ENCODE measurements at places on chromosomes 13 and 19.

GRCh38 chr19:19214892-19215291 is 3.1 kb downstream of the NCAN start:
- H3K4me1 ChIP-seq: no peaks in the 10 kb centered on the region
- H3K27ac ChIP-seq: no peak overlapping the region

DNA sequence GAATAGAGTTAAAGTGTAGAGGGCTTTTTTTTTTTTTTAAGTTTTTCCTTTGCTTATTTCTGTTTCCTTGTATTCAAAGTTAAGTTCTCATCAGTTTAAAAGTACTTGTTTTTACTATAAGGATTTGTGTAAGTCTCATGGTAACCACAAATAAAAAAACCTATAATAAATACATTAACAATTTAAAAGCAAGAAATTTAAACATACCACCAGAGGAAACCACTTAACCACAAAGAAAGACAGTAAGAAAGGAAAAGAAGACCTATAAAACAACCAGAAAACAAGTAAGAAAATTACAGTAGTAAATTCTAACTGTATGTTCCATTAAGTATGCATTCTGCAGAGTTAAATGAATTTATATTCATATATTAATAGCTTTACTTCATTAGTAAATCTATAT is 999.1 kb upstream of the ATXN8OS start:
- H3K4me1 ChIP-seq: no peaks in the 10 kb centered on the region
- DNase-seq: no peak
- no peak overlapping the region for H3K4me3 ChIP-seq
- H3K36me3 ChIP-seq: no peaks in the 10 kb centered on the region
- H3K27me3 ChIP-seq: no peaks in the 10 kb centered on the region

DNA sequence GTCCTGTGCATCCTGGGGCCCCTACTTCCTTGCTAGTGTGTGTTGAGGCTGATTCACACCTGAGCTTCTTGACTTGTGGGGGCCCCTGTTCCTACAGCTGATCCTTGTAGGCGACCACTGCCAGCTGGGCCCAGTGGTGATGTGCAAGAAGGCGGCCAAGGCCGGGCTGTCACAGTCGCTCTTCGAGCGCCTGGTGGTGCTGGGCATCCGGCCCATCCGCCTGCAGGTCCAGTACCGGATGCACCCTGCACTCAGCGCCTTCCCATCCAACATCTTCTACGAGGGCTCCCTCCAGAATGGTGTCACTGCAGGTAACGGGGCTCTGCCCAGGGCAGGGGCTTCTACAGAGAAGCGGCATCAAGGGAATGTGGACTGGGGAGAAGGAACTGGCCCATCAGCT is 25.5 kb downstream of the UPF1 start:
- H3K27me3 ChIP-seq: no peaks in the 10 kb centered on the region
- no peak for DNase-seq
- peaks cover 3% of the 10 kb centered on the region for H3K4me1 ChIP-seq
- no peak overlapping the region for H3K27ac ChIP-seq
- H3K36me3 ChIP-seq: peaks cover 43% of the 10 kb centered on the region

GRCh38 chr13:65387743-65388347 is 1842.3 kb downstream of the PCDH9 start:
- no peak overlapping the region for H3K4me3 ChIP-seq
- no peak for DNase-seq
- no peaks in the 10 kb centered on the region for H3K27me3 ChIP-seq
- H3K27ac ChIP-seq: no peak overlapping the region

- no peak for DNase-seq
- H3K36me3 ChIP-seq: no peaks in the 10 kb centered on the region
- H3K4me3 ChIP-seq: no peak overlapping the region
- H3K4me1 ChIP-seq: peaks cover 8% of the 10 kb centered on the region
These were observed 20.9 kb downstream of the CARM1 start for GRCh38 chr19:10892256-10892655.

- peak; percentile 73 for DNase-seq
- H3K4me3 ChIP-seq: no peak overlapping the region
- peaks cover 7% of the 10 kb centered on the region for H3K4me1 ChIP-seq
- H3K36me3 ChIP-seq: peaks cover 40% of the 10 kb centered on the region
- H3K27ac ChIP-seq: no peak overlapping the region
These were observed 19.2 kb downstream of the GPX4 start for GRCh38 chr19:1122972-1123363.

DNA sequence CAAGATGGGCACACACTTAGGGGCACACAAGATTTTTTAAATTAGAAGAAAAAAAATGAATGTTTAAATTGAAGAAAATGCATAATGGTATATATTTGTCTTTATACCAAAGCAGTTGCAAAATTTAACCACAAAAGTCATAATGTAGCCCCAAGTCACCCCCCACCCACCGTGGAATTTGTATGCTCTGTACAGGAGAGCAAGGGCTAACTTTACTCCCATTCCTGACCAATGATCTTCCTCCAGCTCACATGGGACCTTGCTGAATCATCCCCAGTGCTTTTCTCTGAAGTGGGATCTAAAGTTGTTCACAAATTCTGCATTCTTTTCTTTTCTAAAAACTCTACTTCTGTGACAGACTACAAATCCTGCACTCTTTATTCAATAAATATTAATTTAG is 597.0 kb downstream of the UQCRFS1 start:
- DNase-seq: no peak
- no peaks in the 10 kb centered on the region for H3K4me1 ChIP-seq
- H3K27ac ChIP-seq: no peak overlapping the region
- no peaks in the 10 kb centered on the region for H3K27me3 ChIP-seq
- H3K36me3 ChIP-seq: no peaks in the 10 kb centered on the region

- H3K4me1 ChIP-seq: no peaks in the 10 kb centered on the region
- DNase-seq: no peak
- no peak overlapping the region for H3K4me3 ChIP-seq
- peaks cover 8% of the 10 kb centered on the region for H3K27me3 ChIP-seq
- no peak overlapping the region for H3K27ac ChIP-seq
- no peaks in the 10 kb centered on the region for H3K36me3 ChIP-seq
These were observed 378.4 kb downstream of the KCNRG start for GRCh38 chr13:50393628-50394027.

DNA sequence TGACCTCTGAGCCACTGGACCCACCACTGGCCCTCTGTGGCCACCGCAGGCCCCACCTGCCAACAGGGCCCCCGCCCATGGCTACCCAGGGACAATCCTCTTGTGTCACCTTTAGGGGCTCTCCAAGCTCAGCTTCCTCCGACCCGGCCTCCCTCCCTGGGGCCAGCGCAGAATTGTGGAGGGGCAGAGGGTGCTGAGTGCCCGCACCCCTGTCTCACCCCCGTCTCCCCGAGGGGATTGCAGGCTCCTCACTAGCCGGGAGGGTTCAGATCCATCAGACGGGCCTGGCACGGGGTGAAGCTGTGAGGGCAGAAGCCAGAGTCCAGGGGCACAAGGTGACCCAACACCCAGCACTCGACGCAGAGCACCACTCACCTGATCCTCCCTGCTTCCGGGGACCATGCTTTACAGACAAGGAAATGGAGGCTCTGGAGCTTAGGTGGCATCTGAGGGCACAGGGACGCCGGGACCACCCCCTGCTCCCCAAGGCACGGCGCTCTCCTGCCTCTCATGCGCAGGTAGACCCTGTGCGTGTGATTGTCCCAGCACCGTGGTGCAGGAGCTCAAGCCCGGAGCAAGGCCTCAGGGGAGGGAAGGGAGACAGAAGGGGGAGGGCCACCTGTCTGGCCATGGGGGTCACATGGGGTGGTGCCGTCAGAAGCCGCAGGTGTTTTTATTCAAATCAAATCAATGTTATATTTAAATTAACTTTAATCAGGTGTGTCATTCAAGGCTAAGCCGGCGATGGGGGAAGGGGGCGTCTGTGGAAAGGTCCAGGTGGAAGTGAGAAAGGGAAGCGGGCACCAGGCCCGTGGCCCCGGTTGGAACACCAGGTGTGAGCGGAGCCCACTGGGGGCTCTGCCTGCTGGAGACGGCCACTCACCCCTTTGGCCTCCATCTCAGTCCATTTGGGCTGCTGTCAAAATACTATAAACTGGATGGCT is 21.6 kb upstream of the SPACA7 start:
- H3K4me1 ChIP-seq: no peaks in the 10 kb centered on the region
- H3K4me3 ChIP-seq: no peak overlapping the region
- H3K36me3 ChIP-seq: no peaks in the 10 kb centered on the region
- DNase-seq: no peak
- no peak overlapping the region for H3K27ac ChIP-seq
- no peaks in the 10 kb centered on the region for H3K27me3 ChIP-seq

- DNase-seq: no peak
- no peak overlapping the region for H3K4me3 ChIP-seq
- H3K36me3 ChIP-seq: peaks cover 1% of the 10 kb centered on the region
- H3K27ac ChIP-seq: no peak overlapping the region
- peaks cover 29% of the 10 kb centered on the region for H3K27me3 ChIP-seq
These were observed 146.9 kb upstream of the SOX21 start for GRCh38 chr13:94859278-94859691.

GRCh38 chr13:52652980-52653303 is 306 bp downstream of the SUGT1 start:
- H3K36me3 ChIP-seq: peaks cover 20% of the 10 kb centered on the region
- no peaks in the 10 kb centered on the region for H3K27me3 ChIP-seq
- H3K27ac ChIP-seq: no peak overlapping the region

DNA sequence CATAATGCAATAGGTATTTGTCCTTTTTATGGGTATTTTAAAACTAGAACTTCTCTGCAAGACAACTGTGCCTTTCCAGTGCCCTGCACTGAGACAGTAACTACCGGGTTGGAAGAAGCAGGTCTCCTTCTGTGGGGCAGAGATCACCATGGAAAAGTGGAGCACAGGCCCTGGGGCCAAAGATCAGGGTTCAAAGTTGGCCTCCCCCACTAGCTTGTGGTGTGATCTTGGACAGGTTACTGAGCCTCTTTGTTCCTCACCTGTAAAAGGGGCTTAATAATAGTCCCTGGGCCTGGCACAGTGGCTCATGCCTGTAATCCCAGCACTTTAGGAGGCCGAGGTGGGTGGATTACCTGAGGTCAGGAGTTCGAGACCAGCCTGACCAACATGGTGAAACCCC is 68.3 kb downstream of the CEBPG start:
- no peak for DNase-seq
- peak overlapping the region; percentile 34 for H3K27ac ChIP-seq
- peaks cover 12% of the 10 kb centered on the region for H3K4me1 ChIP-seq
- no peaks in the 10 kb centered on the region for H3K36me3 ChIP-seq
- H3K27me3 ChIP-seq: no peaks in the 10 kb centered on the region
- H3K4me3 ChIP-seq: no peak overlapping the region

DNA sequence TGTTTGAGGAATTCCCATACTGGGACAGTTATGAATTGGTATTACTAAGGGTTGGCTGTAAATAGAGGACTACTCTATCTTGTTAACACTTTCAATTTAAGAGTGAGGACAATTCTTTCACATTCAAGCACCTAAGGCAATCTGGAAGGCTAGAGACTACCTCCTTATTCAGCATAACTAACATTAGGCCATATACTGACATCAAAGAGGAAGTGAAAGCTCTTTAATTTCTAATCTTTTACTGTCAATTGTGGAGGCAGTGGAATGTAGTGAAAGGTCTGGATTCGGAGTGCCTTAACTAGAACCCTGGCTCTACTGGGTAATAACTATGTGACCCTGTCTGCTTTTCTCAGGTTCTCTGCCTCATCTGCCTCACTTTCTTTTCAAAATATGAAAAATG is 134.0 kb downstream of the UFM1 start:
- no peaks in the 10 kb centered on the region for H3K27me3 ChIP-seq
- H3K4me3 ChIP-seq: no peak overlapping the region
- H3K27ac ChIP-seq: no peak overlapping the region
- no peaks in the 10 kb centered on the region for H3K4me1 ChIP-seq

GRCh38 chr19:29329460-29330134 is 116.6 kb upstream of the UQCRFS1 start:
- DNase-seq: no peak
- H3K4me3 ChIP-seq: no peak overlapping the region
- no peaks in the 10 kb centered on the region for H3K27me3 ChIP-seq
- no peak overlapping the region for H3K27ac ChIP-seq

GRCh38 chr19:16384688-16385087 is 60.1 kb downstream of the KLF2 start:
- no peaks in the 10 kb centered on the region for H3K27me3 ChIP-seq
- DNase-seq: no peak
- no peak overlapping the region for H3K27ac ChIP-seq

DNA sequence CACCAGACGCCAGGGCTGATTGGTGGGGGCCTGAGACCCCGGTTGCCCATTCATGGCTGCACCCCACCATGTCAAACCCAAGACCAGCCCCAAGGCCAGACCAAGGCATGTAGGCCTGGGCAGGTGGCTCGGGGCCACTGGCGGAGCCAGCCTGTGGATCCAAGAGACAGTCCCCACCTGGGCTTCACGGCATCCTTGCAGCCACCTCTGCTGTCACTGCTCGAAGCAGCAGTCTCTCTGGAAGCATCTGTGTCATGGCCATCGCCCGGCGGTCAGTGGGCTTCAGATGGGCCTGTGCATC is 3.8 kb upstream of the TEKTIP1 start:
- no peak for DNase-seq
- no peak overlapping the region for H3K27ac ChIP-seq
- no peaks in the 10 kb centered on the region for H3K27me3 ChIP-seq
- no peak overlapping the region for H3K4me3 ChIP-seq
- no peaks in the 10 kb centered on the region for H3K4me1 ChIP-seq

DNA sequence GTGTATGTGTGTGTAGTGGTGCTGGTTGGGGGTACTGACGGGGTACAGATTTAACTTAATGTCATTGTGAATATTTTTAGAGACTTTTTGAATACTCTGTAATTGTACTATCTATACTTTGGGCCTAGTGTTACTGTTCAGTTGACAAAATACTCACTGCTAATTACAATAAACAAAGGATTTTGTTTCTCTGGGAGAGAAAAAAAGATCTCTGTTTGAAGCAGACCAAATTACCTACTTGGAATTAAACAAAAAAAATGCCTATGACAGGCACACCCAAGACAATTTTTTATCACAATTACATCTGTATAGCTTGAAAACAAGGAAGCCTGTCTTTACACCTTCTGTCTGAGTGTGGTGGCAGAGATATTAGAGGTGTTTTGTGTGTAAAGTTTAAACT is 45.1 kb downstream of the OLFM4 start:
- H3K27me3 ChIP-seq: no peaks in the 10 kb centered on the region
- H3K36me3 ChIP-seq: no peaks in the 10 kb centered on the region
- no peaks in the 10 kb centered on the region for H3K4me1 ChIP-seq
- H3K4me3 ChIP-seq: no peak overlapping the region

- H3K27ac ChIP-seq: no peak overlapping the region
- no peak for DNase-seq
- H3K4me3 ChIP-seq: no peak overlapping the region
- H3K36me3 ChIP-seq: no peaks in the 10 kb centered on the region
These were observed 28.7 kb upstream of the MEDAG start for GRCh38 chr13:30877335-30877734.

GRCh38 chr19:6509118-6509971 is 7.2 kb upstream of the TUBB4A start:
- H3K27ac ChIP-seq: no peak overlapping the region
- no peak overlapping the region for H3K4me3 ChIP-seq
- no peak for DNase-seq

DNA sequence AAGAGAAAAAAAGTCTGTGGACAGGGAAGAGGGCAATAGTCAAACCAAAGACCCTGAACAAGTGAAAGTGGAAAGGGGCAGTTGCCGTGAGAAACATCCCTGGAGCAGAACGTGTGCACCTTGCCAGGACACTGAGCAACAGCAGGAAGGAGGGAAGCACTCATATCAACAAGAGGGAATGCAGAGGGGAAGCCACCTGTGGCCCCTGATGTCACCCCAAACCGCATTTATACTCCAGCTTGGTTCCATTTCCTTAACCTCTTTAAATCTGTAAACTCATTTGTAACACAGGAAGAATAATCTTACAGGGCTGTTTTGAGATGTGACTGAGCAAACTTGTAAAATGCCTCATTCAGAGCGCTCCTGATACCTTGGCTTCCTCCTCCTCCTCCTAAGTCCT is 698.8 kb downstream of the DIAPH3 start:
- H3K4me1 ChIP-seq: no peaks in the 10 kb centered on the region
- DNase-seq: no peak
- no peak overlapping the region for H3K4me3 ChIP-seq
- H3K36me3 ChIP-seq: no peaks in the 10 kb centered on the region
- H3K27me3 ChIP-seq: no peaks in the 10 kb centered on the region

All from activated CD8-positive, alpha-beta memory T cell treated with anti-CD3 and anti-CD28 coated beads, Interleukin-2, amount 10 ng/mL, durations not matched to agents 7 days and 5 days (primary cell).